MCF 10A (cell line): ENCODE measurements at places on chromosomes 2 and 18.

DNA sequence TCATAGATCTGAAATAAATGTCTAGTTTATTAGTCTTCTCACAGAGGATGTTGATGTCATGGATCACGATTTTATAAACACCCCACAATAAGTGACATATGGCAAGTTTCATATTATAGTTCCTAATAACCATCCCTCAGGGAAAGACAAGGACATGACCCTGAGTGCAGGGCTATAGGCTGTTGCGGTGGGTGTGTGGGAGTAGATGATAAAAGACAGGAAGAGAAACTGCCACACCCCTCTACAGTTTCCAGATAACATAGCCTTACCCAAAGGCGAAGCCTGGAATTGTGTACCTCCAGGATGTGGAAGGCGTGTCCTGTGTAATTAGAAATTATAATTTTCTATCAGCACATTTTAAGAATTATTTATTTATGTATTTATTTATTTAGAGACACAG, 2.4 kb upstream of the NEDD4L start:
- DNase-seq = no peak

GRCh38 chr2:71786291-71787107, 333.1 kb downstream of the DYSF start:
- DNase-seq = no peak

GRCh38 chr2:39786761-39787522, 7.9 kb upstream of the THUMPD2 start:
- DNase-seq = no peak

- DNase-seq = no peak
Measured at GRCh38 chr18:56919190-56919589, 227.7 kb upstream of the BOD1L2 start.

DNA sequence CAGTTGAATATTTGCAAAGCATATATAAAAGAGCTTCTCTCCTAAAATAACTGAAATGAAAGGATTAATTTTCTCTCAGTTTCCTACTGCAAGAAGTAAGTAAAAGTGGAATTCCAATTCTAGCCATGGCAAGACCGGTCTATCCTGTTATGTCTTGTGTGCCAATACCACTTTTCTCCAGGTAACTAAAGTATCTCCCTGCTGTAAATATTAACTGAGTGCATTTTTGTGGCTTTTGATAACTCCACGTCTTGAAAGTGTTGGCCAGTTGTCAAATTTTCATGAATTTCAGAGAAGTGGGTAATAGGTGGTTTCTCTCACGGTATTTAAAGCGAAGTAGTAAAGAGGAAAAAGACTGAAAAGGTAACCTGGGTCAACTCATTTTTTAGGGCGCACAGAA, 225.9 kb downstream of the NEDD4L start:
- DNase-seq = no peak

- no peak for DNase-seq
Measured at GRCh38 chr2:69769272-69769671, 27.3 kb downstream of the ANXA4 start.

DNA sequence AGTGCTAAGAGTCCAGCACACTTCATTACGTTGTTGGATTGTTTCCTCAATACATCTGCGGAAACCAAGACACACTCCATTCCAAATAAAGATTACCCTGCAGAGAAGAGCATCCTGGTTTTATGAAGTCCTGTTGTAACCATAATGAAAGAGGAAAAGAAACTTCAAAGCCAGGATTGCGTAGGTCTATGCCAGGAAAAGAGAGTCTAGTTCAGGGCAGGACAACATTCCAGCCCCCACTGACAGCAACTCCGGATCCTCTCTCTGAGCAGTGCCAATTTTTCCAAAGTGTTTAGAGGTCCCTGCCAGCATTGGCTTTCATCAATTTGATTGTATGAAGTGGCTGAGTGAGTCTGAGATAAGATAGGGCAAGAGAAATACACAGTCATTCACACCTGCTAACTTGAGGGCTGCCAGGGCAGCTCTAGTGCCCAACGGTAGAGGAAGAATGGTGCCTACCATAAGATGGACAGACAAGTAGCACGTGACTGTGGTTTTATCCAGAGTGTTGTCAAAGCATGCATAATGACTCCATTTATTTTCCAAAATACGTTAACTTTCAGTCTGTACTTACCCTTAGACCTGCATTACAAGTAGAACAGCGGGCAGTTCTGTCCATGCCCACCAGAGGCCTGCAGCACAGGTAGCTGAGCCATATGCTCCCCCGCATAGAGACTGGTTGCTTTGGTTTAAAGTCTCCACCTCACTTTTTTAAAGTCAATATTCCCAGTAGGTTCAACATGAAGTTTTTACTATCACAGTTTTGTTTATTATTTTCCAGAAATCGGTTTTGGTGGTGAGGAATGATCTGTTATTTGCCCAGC, 23.7 kb downstream of the PIEZO2 start:
- no peak for DNase-seq

GRCh38 chr2:141499123-141499522, 631.7 kb downstream of the LRP1B start:
- DNase-seq = no peak

- DNase-seq = peak; percentile 28
Measured at GRCh38 chr2:51812138-51812866, 780.4 kb upstream of the NRXN1 start.

DNA sequence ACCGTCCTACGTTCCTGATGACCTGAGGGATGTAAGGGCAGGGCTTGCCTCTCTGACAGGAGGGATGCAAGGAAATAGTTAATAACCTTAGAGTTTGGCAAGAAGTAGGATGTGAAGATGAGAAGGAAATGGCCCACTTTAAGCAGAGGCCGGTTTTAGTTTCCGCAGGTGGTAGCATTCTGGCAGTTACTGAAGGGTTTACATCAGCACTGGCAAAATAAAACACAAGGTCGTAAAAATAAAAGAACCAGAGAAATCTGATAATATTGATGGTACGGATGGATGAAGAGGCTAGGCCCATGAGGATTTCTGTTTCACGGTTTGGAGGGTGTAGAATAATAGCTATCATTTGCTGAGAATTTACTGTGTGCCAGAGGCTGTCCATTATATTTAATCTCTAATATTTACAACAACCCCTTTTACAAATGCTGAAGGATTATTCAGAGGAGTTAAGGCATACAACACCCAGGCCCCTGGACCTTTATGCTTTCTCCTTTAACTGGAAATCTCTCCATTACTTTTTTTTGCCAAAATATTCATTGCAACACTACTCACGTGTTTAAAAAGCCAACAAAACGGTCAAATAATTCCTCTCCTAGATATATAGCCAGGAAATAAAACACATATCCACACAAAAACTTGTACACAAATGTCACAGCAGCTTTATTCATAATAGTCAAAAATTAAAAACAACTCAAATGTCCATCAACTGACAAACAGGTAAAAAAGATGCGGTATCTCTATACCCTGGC, 28.5 kb downstream of the DAPL1 start:
- DNase-seq = no peak

GRCh38 chr2:168744844-168745243, 57.6 kb upstream of the NOSTRIN start:
- no peak for DNase-seq

DNA sequence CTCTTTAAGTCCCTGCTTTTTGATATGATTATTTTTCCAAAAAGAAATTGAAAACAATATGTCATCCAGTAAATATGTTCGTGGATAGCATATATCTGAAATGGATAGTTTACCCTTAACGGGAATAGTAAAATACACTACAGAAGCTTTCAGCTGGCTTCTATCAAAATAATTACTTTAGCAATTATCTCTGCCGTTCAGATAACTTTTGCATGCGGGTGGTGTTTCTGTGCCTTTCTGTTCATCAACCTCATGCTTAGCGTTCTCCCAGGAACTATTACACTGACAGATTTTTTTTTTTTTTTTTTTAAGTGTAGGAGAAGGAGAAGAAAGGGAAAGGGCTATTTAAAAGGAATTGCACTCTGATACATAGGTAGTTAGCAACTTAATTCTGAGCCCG, 53.6 kb downstream of the TSHZ1 start:
- DNase-seq = no peak

GRCh38 chr2:102801098-102801718, 39.4 kb downstream of the TMEM182 start:
- DNase-seq = peak; percentile 26

GRCh38 chr2:157257312-157258252, at the start of gene GALNT5:
TSS of gene GALNT5 (plus strand) at chr2:157257705. CDS start at chr2:157258083, 378 bp downstream.
- DNase-seq = no peak

- DNase-seq = no peak
Measured at GRCh38 chr18:77403969-77404535, 154.4 kb downstream of the GALR1 start.

DNA sequence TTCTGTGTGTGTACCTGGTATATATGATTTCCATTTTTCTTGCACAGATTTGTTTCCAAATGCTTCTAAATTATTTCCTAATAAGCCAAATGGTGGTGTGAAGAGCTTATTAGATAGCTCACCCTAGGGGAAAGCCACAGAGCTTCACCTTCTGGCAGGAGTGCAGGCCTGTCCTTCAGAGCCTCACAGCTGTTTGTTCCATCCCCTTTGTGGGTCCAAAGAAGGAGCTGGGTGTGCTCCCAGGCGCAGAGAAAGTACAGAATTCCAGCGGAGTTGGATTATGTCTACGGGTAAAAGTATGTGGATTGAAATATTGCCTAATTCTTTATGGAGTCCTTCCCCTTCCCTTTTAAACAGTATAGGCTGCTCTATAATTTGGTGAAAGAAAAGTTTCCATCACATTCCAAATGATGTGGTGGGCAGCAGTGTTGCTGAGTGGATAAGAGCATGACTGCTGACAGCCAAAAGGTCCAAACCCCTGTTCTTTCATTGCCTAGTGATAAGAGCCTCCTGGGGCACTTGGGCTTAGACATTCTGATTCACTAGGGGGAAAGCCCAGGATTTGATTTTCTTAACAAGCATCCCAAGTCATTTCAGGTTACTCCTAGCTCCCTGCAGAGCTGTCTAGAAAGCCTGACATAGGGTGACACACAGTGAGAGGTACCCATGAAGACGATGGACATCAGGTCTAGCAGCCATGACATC, 86.6 kb downstream of the WDSUB1 start:
- DNase-seq = no peak

- no peak for DNase-seq
Measured at GRCh38 chr18:58418361-58418760, 210.5 kb downstream of the ALPK2 start.

DNA sequence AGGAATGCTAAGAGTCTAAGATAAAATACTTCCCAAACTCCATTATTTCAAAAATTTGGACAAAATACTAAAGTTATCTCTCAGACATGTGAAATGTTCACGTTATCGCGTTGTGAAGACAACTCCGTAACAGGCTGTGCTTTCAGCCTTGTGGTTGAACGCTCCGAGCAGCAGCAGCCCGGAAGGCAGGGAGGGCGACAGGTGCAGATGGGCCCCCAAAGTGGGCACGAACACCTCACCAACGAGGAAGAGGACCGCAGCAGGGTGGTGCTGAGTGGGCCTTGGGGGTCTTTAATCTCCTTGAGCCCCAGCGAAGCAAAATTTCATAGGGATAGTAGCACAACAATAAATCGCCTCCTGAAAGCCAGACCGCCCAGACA, 1.0 kb upstream of the FAM110C start:
- DNase-seq = no peak

DNA sequence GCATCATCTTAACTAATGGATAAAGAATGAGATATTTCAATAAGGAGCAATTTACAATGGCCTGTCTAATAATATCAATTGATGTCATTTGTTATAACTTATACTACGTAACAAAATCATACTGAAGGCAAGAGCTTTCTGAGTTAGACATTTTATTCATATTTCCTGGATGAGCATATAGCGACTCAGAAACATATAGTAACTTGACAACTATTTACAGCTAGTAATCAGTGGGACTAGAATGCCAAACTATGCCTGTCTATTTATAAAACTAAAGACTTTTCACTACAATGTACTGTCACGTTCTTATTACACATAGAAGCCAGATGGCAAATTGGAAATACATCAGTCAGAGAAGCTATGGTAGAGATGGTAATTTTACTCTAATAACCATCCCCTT, 766.2 kb upstream of the TMEFF2 start:
- DNase-seq = no peak

DNA sequence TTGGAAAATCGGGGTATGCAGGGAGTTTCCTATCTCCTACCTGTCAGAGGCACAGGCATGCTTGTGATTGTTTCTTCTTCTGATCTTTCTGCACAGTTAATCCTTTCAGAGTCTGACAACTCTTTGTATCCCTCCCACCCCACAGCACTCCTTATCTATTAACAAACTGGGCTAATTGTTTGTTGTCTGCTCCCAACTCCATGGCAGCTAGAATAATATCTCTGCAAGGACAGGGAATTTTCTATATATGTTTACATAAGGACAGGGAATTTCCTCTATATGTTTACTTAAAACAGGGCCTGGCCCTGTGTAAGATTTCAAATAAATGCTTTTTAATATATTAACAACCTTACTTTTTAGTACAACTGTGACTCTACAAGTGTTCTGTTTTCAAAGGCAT, 36.0 kb upstream of the VRK2 start:
- DNase-seq = no peak

GRCh38 chr2:180938451-180938850, 42.0 kb upstream of the UBE2E3 start:
- DNase-seq = peak; percentile 16

- peak; percentile 3 for DNase-seq
Measured at GRCh38 chr2:43370705-43371104, 144.3 kb upstream of the ZFP36L2 start.

DNA sequence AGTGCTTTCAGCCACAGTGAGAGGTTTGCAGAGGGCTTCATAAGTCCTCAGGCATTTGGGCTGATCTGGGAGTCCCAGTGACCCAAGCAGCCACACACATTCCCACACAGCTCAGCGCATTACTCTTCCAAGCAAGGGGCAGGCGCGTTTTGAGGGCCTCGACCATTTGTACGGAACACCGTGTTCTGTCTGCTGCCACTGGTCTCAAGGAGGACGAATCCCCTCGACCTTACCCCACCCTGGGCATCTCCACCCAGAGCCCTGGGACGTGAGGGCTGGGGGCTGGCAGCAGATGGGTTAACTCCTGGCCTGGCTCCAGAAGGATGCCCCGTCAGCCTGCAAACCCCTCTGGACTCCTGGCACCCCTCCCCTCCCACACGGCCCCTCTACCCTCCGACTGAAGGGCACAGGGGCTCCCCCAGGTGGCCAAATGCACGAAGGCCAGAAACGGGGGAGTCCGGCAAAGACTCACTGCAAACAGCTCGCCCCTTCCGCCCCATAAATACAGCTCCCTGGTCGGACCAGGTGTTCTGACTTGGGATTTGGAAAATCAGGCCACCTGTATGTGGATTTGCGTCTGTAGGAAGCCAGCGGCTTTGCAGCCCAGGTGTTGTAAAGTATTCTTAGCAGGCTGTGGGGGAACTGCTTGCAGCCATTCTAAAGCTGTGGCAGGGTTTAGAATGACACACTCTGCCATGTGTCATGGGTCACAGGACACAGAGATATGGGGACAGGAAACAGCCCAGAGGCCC, 33.6 kb upstream of the PTMA start:
- DNase-seq = peak; percentile 67

DNA sequence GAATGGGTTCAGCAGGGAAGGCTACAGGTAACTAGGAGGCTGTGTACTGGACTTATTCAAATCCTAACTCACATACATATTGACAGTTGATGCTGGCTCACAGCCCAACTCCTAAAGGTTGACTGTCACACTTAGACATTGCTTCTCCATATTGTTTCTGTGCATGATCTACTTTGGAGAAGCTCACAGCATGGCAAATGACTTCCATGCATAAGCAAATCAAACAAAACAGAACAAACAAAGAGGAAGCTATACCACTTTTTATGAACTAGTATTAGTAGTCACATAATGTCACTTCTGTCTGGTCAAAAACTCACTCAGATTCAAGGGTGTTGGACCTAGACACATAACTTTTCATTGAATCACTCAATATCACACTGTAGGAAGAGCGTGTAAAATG, 43.8 kb upstream of the CDH19 start:
- DNase-seq = no peak

GRCh38 chr2:159462201-159462785, 154.1 kb downstream of the BAZ2B start:
- DNase-seq = no peak

- DNase-seq = no peak
Measured at GRCh38 chr18:50298443-50299284, 11.2 kb upstream of the CXXC1 start.
